Activated CD4-positive, alpha-beta T cell treated with anti-CD3 and anti-CD28 coated beads, Interleukin-2, Interleukin-4, amounts not matched to agents 100 ng/mL and 50 ng/mL, durations not matched to agents 16 hours and 8 hours (primary cell): ENCODE measurements at places on chromosomes 4 and X.

- DNase-seq: no peak
These were observed 21.0 kb upstream of the UBA6 start for GRCh38 chr4:67721770-67722597.

- DNase-seq: no peak
These were observed 18.9 kb downstream of the PPID start for GRCh38 chr4:158704274-158704673.

DNA sequence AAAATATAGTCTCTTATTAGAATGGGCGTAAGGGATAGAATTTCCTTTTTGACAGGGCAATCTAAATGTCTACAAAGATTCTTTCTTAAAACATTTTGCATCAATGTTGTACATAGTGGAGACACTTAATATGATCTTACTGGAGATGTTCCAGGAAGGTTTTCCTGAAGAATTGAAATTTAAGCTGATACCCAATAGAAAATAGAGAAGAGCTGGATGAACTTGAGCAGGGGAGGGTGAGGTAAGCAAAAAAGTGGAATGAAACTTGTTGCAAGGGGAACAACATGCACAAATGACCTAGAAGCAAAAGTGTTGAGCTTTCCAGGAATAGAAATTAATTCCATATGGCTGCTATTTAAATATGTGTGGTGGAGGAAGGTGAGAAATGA, 19.7 kb downstream of the SLAIN2 start:
- DNase-seq: no peak

DNA sequence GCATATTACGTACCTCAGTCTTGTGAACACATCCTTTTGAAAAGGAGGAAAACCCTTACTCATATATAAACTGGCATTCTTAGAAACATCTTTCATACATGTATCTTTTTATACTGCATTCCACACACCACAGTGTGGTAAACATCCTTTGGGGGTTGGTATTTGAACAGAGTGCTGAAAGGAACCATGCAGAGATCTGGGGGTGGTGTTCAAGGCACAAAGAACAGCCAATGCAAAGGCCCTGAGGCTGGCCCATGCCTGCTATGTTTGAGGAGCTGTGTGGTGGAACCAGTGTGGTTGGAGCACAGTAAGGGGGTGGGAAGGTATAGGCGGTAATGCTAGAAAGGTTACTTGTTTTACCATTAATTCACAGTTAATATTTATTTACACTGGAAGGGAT, 2.0 kb downstream of the ELK1 start:
- DNase-seq: peak; percentile 26

- DNase-seq: no peak
These were observed 285.4 kb upstream of the ARSJ start for GRCh38 chr4:114264877-114265291.

- DNase-seq: no peak
These were observed 101.8 kb upstream of the NPY2R start for GRCh38 chr4:155106629-155107028.

DNA sequence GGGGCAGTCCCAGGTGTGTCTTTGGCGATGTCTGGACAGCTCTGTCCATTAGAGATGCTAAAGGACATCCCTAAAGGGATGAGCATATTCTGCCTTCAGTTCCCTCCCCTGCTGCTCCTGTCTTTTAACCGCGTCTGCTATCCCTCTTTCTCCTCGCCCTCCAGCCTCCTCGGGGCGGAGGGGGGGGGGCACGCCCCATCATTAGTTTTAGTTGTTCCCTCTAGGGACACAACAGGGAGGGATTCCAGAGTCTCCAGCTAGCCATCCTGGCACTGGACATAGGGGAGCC, 1.1 kb downstream of the MSL3 start:
- DNase-seq: no peak

- DNase-seq: no peak
These were observed 223.6 kb downstream of the MGST2 start for GRCh38 chr4:139889264-139889663.

DNA sequence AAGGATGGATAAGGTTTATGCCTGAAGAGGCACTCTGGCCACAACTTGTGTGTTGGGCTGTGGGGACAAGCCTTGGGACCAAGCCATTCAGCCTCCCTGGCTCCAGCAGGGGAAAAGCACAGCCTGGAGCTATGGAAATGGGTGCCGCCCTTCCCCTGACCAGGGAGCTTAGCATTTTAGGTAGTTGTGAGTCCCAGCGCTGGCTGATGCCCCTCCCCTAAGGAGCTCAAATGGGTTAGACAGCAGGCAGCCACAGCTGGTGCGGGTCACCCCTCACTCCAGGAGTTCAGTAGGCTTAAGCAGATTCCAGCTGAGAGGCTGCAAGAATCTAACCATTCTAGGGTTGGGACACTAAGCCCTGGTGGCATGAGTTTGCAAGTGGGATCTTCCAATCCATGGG, 172.9 kb downstream of the KCNIP4 start:
- no peak for DNase-seq

GRCh38 chr4:188822698-188823097, 683.5 kb downstream of the TRIML1 start:
- DNase-seq: no peak

GRCh38 chr4:111707491-111707890, 437.8 kb upstream of the FAM241A start:
- DNase-seq: no peak

DNA sequence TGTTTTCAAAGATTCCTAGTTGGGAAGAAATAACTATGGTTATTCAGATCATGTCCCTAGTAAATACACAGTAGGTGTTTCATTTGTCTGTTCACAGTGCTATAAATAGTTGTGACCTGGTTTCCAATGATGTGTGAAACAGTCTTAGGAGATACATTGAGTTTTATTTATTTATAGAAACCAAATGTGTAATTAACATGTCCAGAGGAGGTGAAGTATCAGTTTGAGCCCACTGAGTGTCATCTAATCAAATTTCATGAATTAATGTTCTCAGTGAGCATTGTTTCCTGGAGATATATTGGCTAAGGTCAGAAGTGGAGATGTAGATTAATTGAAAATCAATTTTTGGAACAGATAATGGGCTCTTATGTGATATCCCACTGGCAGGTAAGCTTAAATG, 996.3 kb downstream of the FSTL5 start:
- DNase-seq: no peak

DNA sequence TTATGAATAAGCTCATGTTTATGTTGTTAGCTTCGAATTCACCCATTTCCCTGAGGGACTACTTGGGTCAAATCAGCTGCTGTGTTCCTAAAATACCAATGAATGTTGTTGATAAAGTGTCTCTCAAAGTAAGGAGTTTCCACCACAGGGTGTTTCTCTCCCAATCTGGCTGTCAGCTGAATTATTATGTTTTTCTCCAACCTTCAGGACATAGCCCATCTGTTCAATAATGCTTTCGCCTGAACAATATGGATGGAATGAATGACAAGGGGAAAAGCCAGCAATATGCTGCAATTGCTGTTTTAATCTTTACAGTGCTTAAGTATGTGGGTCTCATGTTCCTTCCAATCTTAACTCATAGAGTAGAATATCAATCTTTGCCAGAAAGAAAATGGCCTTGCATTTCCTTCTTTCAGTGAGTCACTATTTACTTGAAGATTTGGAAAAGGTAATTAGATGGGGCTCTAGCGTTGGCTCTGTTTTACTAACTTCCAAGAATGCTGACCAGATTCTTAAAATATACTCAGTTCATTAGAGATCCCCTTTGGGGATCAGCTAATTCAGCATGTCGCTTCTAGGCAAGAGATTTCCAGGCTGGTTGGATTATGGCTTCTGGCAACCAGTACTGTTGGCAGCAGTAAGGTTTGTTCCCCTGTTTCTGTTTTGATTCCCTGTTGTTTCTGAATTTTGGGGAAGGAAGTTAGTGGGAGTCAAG, 410.5 kb downstream of the PPP3CA start:
- DNase-seq: no peak

GRCh38 chr4:140523370-140523856, 555 bp upstream of the ELMOD2 start:
- no peak for DNase-seq

DNA sequence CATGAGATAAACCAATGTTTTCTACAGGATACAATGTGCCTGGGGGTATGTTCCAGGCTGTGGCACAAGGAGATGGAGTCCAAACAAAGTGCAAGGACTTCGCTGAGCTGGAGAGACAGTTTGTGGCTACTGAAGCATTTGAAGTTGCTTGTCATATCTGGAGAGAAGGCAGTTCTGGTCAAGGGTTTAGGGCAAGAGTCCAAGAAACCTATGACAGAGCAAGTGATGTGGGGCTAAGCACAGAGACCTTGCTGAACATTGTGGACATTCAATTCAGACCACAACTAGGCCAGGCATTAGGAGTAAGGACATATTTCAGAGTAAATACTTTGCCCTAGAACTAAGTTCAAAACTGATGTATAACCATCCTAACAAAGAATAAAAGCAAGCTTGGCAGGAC, 34.8 kb downstream of the MAGED4B start:
- DNase-seq: no peak

GRCh38 chr4:74933562-74934015, 673 bp downstream of the PARM1 start:
- DNase-seq: no peak

- no peak for DNase-seq
These were observed 122.4 kb downstream of the C4orf33 start for GRCh38 chr4:129218360-129218759.

DNA sequence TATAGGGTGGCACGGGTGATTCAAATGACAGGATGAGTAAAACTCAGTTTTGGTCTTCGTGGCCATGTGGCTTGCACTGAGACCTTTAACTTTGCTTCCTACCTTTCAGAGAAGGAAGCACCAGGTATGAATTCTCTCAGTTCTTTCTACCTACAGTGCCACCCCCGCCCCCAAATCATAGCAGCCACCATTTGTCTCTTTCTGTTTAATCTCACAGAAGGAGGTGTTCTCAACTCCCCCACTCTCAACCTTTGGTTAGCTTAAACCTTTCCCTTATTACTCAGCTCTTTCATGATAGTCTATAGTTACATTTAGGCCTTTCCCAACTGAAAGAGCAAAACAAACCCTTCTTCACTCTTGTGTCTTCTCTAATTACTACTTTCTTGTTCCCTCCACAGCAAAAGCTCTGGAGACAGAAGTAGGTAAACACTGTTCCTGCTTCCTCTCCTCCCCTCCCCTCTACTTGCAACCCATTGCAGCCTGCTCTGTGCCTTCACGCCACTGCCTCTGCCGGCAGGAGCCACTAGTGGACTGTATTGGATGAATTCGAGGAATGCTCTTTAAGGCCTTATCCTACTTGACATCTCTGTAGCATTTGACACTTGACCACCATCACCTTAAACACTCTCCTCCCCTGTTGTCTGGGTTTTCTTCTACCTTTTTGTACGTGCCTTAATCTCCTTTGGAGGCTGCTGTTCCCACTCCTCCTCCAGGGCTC, 123.7 kb downstream of the AFF1 start:
- peak; percentile 82 for DNase-seq

GRCh38 chr4:146255874-146256273, 41.5 kb downstream of the REELD1 start:
- no peak for DNase-seq
